ENCODE measurements at places on chromosomes 16 and 17.

DNA sequence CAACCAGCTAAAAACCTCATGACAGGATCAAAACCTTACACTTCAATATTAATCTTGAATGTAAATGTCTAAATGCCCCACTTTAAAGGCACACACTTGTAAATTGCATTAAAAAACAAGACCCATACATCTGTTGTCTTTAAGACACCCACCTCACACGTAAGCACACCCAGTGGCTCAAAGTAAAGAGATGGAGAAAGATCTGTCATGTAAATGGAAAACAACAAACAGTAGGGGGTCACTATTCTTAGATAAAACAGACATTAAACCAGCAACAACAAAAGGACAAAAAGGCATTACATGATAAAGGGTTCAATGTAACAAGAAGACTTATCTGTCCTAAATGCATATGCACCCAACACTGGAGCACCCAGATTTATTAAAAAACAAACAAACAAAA, 35.6 kb downstream of the SDR42E1 start:
- no peak for DNase-seq

DNA sequence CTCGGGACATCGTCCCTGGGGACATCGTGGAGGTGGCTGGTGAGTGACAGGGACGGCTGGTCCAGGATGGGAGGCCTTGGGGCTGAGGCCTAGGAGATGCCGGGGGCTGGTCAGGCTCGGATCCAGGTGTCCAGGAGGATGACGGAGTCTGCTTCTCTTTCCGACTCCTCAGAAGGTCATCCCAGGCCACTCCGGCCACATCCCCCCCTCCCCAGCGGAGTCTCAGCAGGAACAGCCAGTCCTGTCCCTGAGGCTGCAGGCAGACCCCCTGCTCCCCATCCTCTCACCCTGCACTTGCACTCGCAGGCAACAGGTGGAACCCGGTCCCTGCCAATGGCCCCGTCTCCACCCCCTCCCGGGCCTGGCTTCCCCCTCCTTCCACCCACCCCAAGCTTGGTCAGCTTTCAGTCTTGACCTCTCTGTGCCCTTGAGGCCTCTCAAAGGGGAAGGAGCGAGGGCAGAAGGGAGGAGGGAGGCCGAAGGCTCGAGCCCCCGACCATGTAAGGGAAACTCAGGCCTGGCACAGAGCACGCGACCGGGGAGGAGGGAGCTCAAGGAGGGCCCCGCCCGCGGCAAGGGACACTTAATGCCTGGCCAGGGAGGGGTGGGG, 4.4 kb downstream of the ATP2A1 start:
- DNase-seq, result no peak

DNA sequence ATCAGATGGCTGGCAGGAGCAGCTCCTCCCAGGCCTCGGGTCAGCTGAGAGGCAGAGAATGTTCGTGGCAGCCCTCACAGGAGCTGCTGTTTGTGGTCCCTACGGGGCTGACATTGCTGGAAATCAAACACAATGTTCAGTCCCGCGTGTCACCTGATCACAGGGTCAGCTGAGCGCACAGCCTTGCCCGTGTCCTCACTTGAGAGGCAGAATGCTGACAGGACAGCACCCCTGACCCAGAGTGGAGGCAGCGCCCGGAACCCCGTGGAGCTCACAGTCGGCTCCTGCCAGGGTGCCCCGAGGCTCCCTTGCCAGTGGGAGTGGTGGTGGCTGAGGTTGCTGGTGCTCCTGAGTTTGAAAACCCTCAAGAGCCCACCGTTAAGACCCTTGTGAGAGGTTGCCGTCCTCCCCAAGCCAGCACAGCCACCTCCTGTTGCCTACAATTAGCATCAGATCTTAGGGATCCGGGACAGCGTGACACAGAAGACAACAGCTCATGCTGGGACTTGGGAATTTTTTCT, 3.6 kb upstream of the CHMP6 start:
- DNase-seq, result no peak

- DNase-seq, result peak; percentile 38
These were observed 9.7 kb downstream of the ZNF19 start for GRCh38 chr16:71479420-71479819.

DNA sequence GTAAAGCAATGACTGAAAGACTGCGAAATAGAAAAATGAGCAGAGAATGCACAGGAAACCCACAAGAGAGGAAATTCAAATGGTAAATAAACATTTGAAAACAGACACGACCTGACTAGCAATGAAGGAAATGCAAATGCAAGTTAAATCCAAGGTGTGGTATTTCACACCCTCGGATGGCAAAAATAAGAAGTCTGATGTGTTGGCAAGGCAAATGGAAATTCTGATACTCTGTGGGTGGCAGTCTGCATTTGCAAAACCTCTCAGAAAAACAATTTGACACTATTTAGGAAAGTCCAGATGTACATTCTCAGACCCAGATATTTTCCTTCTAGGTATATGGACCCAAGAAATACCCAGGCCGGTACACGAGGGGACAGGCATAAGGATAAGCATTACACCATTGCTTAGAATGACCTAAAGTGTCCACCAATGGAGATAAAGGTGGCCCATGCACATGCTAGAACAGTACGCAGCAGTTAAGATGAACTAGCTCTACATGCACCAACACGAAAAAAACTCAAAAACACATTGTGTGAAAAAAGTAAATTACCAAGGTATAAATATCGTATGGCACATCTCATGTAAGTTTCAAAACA, 116.7 kb downstream of the GAS7 start:
- no peak for DNase-seq

DNA sequence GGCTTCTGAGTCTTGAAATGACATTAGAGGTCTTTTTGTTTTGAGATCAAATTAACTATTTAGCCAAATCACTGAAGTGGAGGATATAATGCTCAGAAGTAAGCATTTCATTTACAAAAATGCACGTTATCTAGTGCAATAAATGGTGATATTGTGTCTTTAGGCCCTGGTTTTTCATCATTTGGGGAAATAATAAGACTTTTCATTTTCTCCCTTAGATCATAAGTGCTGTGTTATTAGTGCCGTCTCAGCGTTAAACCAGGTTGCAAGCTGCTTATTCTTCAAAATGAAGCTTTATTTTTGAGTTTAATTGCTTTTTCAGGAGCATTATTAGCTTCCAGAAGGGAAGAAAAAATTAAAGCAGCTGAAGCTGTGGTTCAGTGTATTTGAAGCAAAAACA, 1416.8 kb upstream of the GOT2 start:
- DNase-seq, result no peak

DNA sequence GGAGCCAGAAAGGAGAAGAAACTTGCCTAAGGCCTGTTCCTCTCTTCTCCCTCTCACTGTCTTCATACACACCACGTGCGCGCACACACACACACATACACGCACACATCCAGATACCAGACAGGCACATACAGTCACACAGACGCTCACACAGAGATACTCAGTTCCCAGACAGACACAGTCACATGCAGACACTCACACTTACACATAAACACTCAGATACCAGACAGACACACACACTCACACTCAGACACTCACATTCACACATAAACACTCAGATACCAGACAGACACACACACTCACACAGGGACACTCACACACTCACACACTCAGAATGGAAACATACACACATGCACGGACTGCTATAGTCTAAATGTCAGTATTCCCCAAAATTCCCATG, 24.1 kb upstream of the MMP2 start:
- DNase-seq, result no peak
